ENCODE measurements at places on chromosomes 12 and 14. TPM values are rescaled to one million over a fixed set of nuclear protein-coding genes. Genes with fewer than 3 reads are reported as not detected.
A peak's percentile ranks its signal among the peaks of the same experiment; 100 is the strongest.

GRCh38 chr14:28776482-28777266 is 10.1 kb downstream of the FOXG1 start:
- no peak for DNase-seq

DNA sequence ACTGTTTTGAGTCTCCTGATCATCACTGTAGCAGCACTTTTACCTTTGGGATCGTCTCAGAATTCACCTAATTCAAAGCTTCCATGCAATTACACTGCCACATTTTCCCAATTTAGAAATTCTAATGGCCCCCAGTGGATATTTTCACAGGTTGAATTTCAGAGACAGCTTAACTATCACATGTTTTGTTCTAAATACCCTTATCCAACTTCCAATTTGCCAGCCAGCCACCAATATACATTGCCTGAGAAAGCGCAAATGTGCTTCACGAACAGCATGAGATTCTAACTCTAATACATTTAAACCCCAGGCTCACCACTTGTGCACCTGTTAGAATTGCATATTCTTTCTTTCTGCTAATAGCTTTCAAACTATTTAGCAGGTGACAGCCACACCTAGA is 1160.9 kb upstream of the TMEM132C start:
- no peak for DNase-seq

- no peak for DNase-seq
Observed at GRCh38 chr12:14910090-14910915, 24.6 kb upstream of the MGP start.

GRCh38 chr12:22223356-22223755 is 111.2 kb downstream of the ST8SIA1 start:
- DNase-seq = no peak

DNA sequence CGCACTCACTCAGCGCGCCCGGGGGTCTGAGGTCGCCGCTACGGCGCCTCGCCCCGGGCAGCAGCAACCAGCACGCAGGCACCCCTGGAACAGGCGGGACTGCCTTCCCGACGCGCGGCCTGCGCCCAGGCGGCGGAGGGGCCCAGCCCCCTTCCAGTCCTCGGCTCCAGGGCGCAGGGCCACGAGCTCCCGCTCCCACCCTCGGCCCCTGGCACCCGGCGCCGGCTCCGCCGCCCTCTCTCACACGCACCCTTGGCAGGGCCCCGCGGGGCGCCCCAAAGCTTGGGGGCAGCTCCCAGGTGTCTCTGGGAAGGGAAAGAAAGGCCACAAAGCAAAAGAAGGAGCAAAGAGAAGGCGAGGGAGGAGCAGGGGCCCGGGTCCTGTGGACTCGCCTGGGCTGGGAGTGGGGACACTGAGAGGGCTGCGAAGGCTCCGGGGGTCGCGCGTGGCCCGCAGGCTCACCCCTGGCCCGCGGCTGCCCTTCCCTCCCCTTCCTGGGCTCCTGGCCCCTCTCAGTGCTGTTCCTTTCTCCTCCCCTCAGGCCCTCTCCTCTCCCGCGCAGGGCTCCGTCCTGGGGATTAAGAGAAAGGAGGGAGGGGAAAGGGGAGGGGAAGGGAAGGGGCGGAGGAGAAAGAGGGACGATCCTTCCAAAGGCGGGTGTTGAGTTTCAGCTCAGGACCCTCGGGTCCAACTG is 907 bp upstream of the EFS start:
- DNase-seq = no peak

- no peak for DNase-seq
Observed at GRCh38 chr12:116604178-116604895, 45.2 kb downstream of the MAP1LC3B2 start.

- no peak for DNase-seq
Observed at GRCh38 chr12:18496156-18496555, 234.8 kb downstream of the PIK3C2G start.

GRCh38 chr14:67331368-67332125 is 28.1 kb downstream of the ATP6V1D start:
- DNase-seq = no peak

Gene SLC10A1
- total RNA-seq = not detected

- no peak for DNase-seq
Observed at GRCh38 chr14:82251494-82251893, 717.8 kb upstream of the SEL1L start.

DNA sequence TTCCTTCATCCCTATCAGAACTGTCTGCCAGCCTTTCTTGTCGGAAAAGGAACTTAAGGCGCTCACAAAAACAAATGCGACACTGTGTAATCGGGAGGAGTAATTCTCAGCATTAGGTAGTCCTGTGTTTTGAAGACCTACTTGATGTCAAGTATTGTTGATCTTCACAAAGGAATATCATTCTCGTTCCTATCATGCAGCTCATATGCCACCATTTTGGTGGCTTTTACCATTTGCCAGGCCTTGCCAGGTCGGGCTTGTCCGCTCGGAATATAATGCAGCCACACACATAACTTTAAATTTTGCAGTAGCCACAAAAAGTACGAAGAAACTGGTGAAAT is 903 bp upstream of the PPP4R3A start:
- no peak for DNase-seq

DNA sequence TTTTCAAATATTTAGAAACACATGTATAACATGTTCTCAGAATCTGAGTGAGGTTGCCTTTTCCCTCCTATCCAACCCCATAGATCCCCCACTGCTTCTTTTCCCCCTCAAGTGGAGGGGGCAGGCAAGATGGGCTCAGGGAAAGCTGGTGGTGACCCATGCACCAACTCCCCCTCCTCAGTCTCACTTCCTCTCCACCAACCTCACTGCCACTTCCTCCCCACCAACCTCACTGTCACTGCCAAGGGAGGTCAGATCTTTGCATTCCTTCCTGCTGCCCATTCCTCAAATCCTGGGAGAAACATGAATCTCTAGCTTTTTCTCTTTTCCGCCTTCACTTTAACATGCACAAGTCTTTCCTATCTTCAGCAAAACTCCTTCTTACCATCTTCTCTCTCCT is 48.7 kb downstream of the SPTB start:
- no peak for DNase-seq

Gene COX14
- total RNA-seq = 47.1 TPM

Gene PLA2G1B
- not detected for total RNA-seq

Gene LPAR5
- 16.6 TPM for total RNA-seq

DNA sequence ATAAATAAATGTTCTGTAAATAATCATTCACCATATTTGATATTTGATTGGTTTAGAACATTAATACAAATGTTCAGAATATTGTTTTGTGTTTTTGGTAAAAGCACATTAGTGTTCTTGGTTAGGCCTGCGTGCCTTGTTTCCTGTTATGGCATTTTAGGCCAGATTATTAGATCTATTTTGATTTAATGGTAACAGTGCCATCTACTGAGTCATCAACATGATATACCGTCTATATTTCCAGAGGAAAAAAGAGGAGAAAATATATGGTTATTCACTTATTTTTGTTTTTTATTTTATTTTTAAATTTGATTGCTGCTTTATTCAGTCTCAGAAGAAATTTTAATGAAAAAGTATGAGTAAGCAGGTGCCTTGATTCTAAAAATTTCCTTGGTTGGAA is 60.3 kb downstream of the GPHN start:
- DNase-seq = no peak

DNA sequence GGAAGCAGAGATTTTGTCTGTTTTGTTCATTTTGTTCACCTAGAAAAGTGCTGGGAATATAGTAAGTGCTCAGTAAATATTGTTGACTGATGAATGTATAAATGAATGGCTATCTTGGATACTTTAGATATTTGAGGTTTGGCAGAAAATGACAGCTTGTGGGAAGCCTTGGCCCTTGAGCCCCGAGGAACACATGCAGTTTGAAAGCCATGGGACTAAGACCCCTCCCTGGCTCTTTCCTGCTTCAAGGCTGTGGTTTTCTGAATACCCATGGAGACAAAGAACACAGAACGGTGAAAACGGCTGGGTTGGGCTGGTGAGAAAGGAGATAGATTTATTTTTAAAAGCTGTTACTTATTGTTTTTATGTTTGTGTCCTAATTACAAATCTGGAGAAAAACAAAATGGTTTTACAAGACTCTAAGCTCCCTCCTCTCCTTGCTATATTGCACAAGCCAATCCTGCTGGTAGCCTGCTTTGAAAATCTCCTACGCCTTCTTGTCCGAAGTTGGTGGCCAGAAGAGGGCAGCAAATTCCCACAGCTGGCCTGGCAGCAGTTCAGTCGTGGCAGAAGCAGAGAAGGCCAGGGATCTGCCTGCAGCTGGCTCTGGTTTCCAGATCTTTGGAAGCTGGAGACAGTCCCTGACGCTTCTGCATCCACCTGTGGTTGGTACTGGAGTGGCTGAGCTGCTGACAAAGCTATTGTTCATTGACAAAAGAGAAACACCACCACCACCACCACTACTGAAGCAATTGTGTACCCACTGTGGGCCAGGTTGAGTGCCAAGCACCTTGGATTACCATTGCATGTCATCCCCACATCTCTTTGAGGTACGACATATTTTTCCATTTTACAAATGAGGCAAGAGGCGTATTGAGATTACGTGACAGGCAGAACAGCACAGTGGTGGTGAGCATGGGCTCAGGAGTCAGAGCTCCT is 5.2 kb upstream of the KRT85 start:
- peak; percentile 58 for DNase-seq

Gene IAPP
- total RNA-seq = not detected

DNA sequence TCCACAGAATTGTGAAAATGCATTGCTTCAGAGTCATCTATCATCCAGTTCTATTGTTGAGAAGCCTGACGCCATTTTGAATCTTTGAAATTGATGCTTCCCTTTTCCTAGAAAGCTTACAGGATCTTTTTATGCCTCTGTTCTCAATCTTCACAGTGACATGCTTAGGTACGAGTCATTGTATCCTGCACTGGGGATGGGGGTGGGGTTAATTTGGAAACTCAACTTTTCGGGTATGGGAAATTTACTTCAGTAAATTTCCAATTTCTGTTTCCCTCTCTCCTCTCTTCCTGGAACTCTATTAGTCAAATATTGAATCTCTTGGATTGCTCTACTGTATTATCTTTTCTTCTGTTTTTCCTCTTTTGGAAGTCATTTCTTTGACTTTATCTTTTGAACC is 24.5 kb downstream of the RNASE10 start:
- no peak for DNase-seq

DNA sequence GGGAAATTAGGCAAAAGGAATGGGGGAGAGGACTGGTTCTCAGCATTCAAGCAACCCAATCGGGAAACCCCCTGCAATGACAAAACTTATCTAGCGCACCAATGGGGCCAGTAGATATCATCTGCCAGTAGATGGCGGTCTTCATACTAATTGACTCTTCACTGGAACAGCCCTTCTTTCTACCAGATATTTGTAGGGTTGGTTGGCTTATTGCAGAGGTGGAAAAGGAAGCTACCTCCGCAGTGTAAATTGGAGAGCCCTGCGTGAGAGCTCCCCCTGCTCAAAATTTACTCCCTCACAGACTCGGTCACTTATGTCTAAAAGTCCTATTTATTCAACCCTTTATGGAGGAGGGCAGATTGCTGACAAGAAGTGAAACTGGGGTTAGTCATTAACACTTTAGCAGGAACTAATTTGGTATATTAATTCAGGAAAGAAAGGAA is 166.1 kb upstream of the CCND2 start:
- DNase-seq = peak; percentile 71

- DNase-seq = no peak
Observed at GRCh38 chr14:72565149-72565559, 328.7 kb downstream of the DPF3 start.

GRCh38 chr12:25529738-25530137 is 23.3 kb downstream of the LMNTD1 start:
- no peak for DNase-seq

DNA sequence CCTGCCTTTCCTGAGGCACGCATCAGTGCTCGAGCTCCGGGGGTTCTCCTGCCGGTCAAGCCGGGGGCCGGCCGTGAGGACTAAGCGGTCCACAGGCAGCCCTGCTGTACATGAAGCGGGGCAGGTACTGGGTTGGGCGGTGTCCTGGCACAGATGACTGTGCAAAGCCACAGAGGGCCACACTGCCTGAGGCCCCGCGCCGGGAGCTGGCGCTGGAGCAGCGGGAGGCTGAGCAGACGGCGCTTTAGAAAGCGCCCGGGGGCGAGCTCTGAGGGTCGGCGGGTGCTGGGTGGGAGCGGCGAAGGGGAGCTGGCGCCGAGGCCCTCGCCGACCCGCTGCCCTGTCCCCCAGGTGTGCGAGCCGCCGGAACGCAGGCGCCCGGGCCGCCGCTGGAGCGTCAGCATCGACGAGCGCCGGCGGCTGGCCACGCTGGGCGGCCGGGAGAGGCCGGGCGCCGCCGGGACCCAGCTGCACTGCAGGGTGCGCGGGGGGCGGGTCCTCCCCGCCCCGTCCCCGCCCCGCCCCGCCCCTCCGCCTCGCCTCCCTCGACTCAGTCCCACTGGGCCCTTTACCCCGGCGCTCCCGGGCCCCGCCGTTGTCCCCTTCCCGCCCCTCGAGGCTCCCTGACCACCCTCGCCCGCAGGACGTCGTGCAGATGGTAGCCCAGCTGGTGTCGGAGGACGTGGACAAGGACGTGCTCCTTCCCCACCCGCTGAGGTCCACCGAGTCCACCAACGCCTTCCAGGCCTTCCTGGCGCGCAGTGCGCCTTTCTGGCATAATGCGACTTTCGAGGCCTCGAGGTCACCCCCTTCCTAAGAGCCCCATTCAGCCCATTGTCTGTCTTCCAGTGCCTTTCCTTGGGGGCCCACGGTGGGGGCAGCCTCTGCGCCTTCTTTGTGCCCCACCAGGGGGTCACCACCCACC is 8.3 kb upstream of the MTA1 start:
- DNase-seq = no peak

DNA sequence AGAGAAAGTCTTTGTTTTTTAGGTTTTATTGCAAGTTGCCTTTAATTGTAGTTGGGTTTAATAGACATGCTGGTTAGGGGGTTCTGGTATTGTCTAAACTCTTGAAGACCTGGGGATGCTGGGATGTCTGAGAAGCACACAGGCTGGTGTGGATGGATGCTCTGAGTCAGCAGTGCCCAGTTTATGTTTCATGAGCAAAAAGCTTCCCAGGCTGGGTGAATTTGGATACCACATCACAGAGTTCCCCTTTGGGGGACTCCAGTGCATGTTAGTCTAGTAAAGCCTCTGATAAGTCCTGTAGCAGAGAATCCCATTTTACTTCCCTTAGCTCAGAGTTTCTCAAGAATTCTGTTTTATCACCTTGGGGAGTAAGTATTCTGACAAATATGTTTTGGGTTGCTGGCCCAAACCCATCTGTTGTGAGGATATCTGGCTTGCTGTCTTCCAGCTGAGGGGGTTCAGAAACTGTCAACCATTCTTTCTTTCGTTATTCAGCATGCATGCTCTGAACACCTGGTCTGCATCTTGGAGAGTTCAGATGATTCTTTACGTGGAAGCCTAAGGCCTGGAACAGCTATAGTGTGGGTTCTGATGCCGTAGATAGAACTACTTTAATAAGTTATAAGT is 509.1 kb downstream of the VRK1 start:
- no peak for DNase-seq

- no peak for DNase-seq
Observed at GRCh38 chr12:47947341-47947740, 16.1 kb upstream of the TMEM106C start.

Gene PRH2
- not detected for total RNA-seq

Gene RD3L
- not detected for total RNA-seq

GRCh38 chr12:16437281-16437816 is 89.9 kb downstream of the MGST1 start:
- no peak for DNase-seq

Gene EGLN3
- total RNA-seq = 2.6 TPM
